ENCODE measurements at places on chromosomes 12 and 14.

DNA sequence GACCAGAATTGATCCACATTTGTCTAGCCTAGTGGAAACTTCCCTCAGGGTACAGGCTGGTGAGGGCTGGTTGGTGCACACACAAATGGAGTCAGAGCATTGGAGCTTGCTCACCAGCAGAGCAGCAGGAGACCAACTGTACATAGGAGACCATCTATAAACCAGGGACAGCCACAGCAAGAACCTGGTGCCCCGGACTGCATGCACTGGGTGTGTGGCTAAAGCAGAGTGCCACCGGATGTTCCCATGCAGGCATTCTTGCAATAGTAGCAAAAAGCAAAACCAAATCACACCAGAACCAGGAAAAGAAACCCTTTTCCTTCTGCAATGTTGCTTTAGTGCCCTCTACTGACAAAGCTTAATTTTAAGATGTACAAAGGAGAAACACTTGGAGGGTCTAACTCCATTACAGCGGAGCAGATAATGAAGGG, 136.4 kb downstream of the MDGA2 start:
- DNase-seq, result no peak

DNA sequence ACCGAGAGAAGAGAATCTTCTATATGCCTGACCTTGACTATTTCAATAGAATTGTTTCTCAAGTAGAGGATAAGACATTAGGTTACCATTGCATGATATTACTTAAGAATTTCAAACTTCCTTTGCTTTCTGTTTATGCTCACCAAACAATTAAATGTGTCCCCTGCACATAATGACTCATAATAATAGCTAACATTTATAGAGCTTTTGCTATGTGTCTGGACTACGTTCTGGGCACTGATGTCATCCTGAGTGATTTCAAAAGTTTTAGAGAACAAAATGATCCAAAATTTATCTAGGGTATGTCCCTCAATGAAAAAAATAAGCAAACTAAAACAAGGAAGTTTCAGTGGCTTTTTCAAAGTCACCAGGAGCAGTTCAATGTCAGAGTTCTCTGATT, 38.8 kb downstream of the SLC15A5 start:
- DNase-seq, result no peak

DNA sequence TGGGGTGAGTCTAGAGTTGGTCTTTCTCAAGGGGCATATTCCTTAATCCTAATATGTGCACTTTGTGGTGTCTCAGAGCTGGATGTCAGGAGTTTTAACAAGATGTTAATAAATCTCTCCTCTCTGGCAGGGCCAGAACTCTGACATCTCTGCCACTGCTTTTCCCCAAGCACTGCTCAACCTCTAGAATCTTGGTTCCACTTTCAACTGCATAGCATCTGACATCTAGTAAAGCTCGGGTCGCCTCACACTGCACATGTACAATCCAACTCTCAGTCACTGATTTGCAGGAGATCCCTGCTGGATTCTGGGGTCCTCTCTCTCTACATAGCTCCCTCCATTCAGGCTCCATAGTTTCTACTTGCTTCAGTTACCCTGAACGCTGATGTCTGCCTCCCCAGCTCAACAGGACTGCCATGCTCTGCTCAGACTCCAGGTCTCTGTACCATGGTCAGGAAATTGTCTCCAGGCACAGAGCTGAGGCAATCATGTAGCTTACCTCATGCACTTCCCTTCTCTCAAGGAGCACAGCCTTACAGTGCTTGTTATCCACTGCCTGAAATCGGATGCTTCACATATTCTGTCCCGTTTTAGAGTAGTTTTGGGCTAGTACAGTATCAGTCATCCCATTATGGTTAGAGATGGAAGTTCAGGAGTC, 1.6 kb downstream of the PTCSC3 start:
- DNase-seq, result no peak

DNA sequence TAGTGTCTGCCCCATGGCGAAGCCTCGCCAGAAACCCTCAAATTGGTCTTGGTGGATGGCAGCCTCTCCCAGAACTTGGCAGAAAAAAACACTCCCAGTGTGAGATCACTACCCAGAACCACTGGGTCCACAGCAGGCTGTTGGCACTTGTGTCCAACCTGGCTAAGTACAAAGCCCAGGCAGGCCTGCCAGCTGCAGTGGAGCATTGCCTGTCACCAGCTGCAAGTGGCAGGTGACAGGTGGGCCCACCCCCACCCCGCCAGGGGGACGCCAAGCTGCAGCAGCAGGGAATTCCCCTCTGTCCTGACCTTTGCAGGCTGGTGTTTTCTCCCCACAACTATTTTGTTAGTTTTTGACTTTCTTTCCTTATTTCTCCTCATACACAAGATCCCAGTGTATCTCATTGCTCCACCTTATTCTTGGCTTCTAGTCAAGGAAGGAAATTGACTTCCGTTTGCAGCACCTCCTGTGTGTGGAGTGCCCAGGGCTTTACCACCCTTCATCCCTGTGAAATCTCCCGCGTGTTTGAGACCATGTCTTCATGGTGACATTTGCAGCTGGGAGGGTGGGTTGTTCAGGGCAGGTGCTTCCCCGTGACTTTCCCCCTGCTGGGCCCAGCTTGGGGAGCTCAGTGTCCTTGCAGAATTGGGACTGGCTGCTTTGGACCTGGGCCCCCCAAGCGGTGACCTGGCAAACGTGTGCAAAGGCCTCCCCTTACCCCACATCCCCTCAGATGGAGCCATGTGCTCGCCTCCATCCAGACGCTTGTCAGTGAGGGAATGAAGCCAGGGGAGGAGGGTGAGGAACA, 73.8 kb upstream of the RIN3 start:
- DNase-seq, result no peak

Measured in activated CD4-positive, alpha-beta T cell treated with anti-CD3 and anti-CD28 coated beads, Interleukin-2, Interleukin-4, amounts not matched to agents 100 ng/mL and 50 ng/mL, durations not matched to agents 16 hours and 8 hours (primary cell).